Upper lobe of right lung (tissue), 1 donor: ENCODE measurements at places on chromosomes 3 and 15. TPM values are rescaled to one million over a fixed set of nuclear protein-coding genes. Genes with fewer than 3 reads are reported as not detected.

Gene CRABP1
- total RNA-seq, result not detected

Gene THBS1
- total RNA-seq, result 377 TPM

- no peak overlapping the region for H3K4me3 ChIP-seq
- H3K36me3 ChIP-seq, result no peaks in the 10 kb centered on the region
- H3K27ac ChIP-seq, result no peak overlapping the region
- H3K4me1 ChIP-seq, result peaks cover 14% of the 10 kb centered on the region
These were observed 71.1 kb upstream of the DLG1 start for GRCh38 chr3:197369545-197369944.

DNA sequence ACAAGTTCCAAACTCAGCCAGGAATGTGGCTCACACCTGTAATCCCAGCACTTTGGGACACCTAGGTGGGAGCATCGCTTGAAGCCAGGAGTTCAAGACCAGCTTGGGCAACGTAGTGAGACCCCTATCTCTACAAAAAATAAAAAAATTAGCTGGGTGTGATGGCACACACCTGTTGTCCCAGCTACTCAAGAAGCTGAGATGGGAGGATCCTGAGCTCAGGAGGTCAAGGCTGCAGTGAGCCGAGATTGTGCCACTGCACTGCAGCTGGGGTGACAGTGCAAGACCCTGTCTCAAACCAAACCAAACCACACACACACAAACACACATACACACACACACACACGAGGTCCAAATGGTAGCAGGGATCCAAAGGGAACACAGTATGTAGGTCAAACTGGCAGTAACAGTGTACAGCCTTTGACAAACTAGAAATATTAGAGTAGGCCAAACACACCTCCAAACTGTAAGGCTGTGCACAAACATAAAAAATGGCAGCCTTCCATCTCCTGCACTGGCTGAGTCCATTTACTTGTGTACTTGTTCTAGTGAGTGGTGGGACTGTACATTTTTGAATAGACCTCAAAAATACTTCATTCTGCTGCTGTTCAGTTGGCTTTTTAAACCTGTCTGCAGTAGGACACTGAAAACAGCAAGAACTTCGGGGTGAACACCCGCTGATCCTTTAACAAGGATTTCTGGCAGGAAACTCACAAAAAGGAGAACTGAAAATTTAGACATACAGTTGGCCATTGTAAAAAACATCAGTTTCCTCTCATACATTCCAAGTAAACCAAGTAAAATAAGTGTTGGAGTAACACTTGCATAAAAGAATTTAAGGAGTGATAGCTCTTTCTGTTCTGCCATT lies 33.6 kb downstream of the INTS14 start:
- H3K27me3 ChIP-seq, result no peaks in the 10 kb centered on the region
- no peak overlapping the region for H3K4me3 ChIP-seq
- DNase-seq, result no peak
- no peak overlapping the region for H3K27ac ChIP-seq
- H3K4me1 ChIP-seq, result no peaks in the 10 kb centered on the region
- H3K36me3 ChIP-seq, result peaks cover 70% of the 10 kb centered on the region

DNA sequence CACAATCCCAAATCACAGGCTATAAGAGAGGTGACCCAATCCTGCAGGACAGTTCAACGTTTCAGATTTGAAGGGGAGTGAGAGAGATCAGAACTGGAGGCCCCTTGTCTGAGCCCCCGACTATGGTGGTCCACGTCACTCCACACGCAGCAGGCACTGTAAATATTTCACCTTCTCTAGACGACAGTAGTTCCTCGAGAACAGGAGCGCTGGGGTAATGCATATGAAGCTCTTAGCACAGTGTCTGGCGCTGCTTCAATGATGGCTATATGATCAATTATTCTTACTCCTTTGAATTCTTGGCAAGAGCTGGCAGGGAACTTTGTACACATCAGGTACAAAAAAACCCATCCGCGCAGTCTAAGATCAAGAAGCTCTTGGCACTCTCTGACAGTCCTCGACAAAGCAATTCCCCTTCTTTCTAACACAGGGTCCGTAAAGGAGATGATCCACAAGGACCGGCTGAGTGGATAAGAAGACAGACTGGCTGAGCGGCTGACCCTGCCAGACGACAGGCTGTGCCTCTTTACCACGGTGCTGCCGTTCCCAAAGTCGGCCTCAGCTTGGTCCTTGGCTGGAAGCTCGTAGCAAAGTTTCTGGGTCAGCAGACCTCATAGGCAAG lies 522 bp upstream of the NRROS start:
- peaks cover 5% of the 10 kb centered on the region for H3K4me1 ChIP-seq
- no peaks in the 10 kb centered on the region for H3K36me3 ChIP-seq
- H3K4me3 ChIP-seq, result peak overlapping the region; percentile 70

GRCh38 chr15:43238671-43239131 lies 17.9 kb upstream of the EPB42 start:
- H3K27me3 ChIP-seq, result no peaks in the 10 kb centered on the region
- no peak overlapping the region for H3K27ac ChIP-seq
- no peak overlapping the region for H3K4me3 ChIP-seq
- H3K4me1 ChIP-seq, result no peaks in the 10 kb centered on the region

DNA sequence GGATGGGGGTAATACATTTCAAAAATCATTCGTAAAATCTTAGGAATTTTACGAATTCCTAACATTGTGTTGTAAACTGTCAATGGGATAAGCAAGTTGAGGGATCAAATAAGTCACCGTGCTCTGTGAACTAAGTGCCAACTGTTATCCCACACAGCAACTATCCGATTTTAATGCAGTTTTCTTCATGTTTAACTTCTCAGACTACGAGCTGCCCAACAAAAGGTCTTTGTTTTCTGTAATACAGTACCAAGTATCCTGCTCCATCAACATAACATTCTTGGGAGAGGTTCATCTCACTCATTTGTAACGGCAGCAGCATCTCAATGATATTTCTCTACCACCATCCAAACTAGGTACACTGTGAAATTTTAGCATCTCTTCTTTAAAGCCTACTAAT lies 654.1 kb upstream of the LMCD1 start:
- H3K4me1 ChIP-seq, result no peaks in the 10 kb centered on the region
- DNase-seq, result no peak
- no peak overlapping the region for H3K4me3 ChIP-seq
